Pons (tissue), 1 donor: ENCODE measurements at places on chromosomes 13 and 19.
A peak's percentile ranks its signal among the peaks of the same experiment; 100 is the strongest.

GRCh38 chr13:53121919-53122318, 93.3 kb downstream of the OLFM4 start:
- DNase-seq, result no peak

GRCh38 chr13:21015284-21015683, 46.1 kb downstream of the LATS2 start:
- DNase-seq, result no peak

GRCh38 chr13:112929783-112930055, 39.3 kb upstream of the MCF2L start:
- DNase-seq, result no peak

DNA sequence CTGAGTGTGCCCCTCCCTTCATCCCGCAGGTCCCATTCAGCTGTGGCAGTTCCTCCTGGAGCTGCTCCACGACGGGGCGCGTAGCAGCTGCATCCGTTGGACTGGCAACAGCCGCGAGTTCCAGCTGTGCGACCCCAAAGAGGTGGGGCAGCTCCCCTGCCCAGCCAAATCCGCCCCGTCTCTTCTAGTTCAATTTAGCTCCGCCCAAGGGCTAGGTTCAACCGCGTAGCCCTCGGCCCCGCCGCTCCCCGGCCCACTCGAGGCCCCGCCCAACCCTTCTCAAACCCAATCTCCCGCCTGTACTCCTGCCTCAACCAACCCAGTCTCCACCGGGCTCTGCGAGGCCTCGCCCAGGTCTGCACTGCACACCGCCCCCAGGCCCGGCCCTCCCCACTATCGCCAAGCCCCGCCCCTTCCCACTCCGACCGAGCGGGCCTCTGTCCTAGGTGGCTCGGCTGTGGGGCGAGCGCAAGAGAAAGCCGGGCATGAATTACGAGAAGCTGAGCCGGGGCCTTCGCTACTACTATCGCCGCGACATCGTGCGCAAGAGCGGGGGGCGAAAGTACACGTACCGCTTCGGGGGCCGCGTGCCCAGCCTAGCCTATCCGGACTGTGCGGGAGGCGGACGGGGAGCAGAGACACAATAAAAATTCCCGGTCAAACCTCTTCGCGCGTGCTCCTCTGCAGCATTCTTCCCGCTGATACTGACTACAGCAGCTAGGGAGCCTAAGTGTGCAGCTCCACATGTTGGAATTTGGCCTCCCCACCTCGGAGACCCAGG, 2.9 kb downstream of the ETV2 start:
- peak; percentile 59 for DNase-seq

- DNase-seq, result no peak
These were observed 4.5 kb downstream of the LRRC25 start for GRCh38 chr19:18392926-18393325.

- no peak for DNase-seq
These were observed 175.5 kb upstream of the SERP2 start for GRCh38 chr13:44197791-44198770.

DNA sequence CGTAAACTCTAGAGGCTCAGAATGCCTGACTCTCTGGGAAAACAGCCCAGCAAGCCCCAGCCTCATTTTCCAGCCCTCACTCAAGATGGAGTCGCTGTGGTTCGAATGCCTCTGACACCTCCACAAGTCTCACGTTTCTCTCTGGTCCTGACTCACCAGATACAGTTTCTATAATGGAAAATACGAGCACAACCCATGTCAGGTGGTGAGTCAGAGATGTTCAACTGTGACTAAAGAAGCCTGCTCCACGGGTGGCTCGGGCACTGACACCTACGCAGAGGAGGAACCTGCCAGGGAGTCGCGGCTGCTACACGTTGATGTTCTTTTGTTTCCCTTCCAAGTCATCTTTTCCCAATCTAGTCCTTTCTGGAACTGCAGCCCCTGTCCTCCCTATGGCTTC, 87.1 kb upstream of the STK24 start:
- DNase-seq, result no peak

GRCh38 chr13:83883061-83883523, 818 bp upstream of the SLITRK1 start:
- DNase-seq, result peak; percentile 59

GRCh38 chr13:44155422-44156293, 218.0 kb upstream of the SERP2 start:
- DNase-seq, result peak; percentile 51

- no peak for DNase-seq
These were observed 75.1 kb downstream of the SLC15A1 start for GRCh38 chr13:98677398-98677797.

DNA sequence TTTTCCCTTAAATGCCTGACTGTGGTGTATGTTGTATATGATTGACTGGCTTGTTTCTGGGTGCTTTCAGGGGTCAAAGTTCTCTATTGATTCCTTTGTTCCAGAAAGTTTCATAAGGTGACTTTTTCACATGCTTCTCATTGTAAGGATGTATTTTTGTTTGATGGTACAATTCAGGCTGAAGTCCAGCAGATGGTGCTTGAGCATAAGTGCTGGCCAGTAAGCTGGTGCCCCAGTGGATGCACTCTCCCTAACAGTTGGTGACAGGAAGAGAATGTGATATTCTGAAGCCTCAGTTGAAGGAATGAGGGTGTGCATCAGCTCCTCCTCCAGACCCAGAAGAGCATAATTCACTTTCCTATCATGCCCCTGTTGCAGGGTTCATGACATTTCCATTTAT, 1941.6 kb upstream of the PRR20A start:
- peak; percentile 4 for DNase-seq

DNA sequence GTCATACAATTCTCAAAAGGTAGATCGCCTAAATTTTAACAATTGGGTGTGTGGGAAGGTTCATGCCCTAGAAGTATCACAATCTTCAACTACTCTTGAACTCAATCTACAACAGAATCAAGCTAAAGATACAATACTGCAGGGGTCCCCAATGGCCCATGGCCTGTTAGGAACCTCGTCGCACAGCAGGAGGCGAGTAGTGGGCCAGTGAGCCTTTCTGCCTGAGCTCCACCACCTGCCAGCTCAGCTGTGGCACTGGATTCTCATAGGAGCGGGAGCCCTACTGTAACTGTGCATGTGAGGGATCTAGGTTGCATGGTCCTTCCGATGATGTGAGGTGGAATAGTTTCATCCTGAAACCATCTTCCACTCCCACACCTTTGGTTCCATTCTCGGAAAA, 230.6 kb downstream of the KLF12 start:
- DNase-seq, result no peak

GRCh38 chr13:46304546-46304945, 82.5 kb downstream of the RUBCNL start:
- no peak for DNase-seq

GRCh38 chr13:68428292-68428691, 1198.2 kb upstream of the PCDH9 start:
- DNase-seq, result no peak

- DNase-seq, result peak; percentile 43
These were observed 722 bp downstream of the COLGALT1 start for GRCh38 chr19:17555929-17556813.

- no peak for DNase-seq
These were observed 1227.1 kb downstream of the SLITRK1 start for GRCh38 chr13:82654861-82655855.

DNA sequence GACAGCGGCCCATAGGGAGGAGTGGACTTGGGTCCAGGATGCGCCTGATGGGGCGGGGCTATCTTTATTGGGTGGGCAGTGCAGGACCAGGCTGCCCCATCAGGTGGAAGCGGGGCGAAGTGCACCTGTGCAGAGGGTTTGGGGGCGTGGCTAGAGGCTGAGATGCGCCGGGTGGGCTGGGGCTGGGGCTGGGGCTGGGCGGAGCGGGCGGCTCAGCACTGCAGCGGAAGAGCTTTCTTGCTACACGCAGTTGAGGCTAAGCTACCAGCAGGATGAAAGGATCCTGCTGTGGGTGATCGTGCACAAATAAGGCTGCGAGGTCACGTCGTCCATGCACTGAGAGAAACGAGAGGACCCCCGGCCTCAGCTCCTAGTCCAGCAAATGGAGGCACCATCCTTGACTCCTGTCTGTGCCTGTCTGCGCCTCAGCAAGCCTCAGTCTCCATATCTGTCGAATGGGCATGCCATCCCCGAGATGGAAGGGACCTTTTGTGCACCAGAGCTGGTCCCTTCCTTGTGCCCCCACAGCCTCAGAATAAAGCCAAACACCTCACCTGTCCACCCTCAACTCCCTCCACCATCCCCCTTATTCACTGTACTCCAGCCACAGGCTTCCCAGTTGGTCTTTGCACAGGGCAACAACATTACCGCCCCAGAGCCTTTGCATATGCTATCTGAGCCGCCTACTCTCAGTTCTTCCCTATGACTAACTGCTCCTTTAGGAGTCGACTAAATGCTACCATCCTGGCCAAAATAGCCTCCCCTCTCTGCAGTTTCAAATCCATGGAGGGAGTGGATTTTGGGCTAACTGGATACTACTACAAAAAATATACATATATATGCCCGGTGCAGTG, 21.0 kb upstream of the HOMER3 start:
- DNase-seq, result no peak

DNA sequence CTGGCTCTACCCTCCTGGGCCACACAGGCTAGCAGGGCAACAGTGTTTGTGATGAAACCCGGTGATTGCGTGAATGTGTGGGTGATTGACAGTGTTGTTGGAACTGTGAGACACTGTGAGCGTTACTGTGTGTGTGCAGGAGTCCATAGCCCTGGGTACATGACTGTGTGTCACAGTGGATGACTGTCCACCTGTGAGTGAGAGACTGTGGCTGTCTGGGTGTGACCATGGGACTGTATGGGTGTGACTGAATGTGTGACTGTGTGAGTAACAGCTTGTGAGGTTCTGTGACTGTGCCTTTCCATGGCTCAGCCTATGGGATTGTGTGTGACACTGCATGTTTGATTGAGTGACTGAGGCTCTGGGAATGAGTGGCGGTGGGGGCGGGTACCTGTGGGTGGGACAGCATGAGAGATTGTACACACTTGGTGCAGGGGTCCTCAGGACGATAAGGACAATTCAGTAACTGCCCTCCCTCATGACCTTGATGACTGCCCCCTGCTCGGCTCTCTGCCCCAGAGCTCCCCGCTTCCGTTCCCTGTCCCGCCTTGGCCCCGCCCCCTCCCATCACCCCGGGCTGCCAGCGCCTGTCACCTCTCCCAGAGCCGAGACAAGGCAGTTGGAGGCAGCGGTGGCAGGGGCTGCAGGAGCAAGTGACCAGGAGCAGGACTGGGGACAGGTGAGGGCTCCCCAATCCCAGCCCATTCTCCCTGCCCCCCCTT, at the start of gene GIPR:
TSS of gene GIPR (plus strand) at position 602 of the 722 bp plus-strand sequence. CDS start 1,300 bp downstream, outside the sequence.
- peak; percentile 49 for DNase-seq

DNA sequence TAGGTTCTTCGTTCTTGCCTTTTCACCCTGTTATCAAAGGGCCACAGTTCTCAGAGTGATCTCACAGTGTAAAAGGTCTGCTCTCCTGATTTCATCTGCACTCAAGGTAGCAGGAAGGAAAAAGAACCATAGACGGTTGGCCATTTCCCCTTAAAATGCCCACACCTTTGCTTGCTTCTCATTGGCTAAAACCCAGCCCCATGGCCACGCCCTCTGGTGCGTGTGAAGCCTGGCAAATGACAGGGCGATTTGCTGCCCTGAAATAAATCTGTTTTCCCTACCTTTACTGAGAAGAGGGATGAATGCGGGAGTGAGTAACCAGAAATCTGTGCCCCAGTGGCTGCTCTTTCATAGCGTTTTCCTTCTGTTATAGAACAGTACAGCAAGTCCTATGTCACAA, 269.3 kb downstream of the POU4F1 start:
- DNase-seq, result no peak

GRCh38 chr13:33862016-33862415, 44.1 kb downstream of the RFC3 start:
- DNase-seq, result no peak

GRCh38 chr13:50677687-50678463, 165.6 kb downstream of the DLEU7 start:
- DNase-seq, result peak; percentile 95

- no peak for DNase-seq
These were observed 221.8 kb downstream of the LACC1 start for GRCh38 chr13:44101347-44102083.

- no peak for DNase-seq
These were observed 25.9 kb downstream of the RASA3 start for GRCh38 chr13:114106526-114106925.

DNA sequence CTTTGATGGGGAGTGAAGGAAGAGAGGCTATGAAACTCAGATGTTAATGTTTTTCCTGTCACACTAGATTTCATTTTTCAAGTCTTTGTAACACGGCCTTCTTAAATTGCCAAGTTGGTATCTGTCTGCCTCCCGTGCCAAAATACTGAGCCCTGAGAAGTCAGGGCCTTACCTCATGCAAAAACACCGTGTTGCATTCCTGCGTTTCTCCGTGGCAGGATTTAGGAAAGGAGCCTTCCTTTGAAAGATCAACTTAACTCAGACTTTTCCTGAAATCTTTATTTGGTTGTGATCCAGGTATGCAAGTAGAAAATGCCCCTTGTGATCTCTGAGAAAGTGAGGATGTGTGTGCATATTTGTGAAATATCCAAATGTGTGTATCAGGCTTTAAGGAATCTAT, 1291.0 kb upstream of the SLC10A2 start:
- DNase-seq, result no peak

- DNase-seq, result no peak
These were observed 57.4 kb downstream of the ESD start for GRCh38 chr13:46739447-46740098.

- no peak for DNase-seq
These were observed 245.3 kb downstream of the IRS2 start for GRCh38 chr13:109541081-109541480.

- no peak for DNase-seq
These were observed 30.7 kb downstream of the LMO7 start for GRCh38 chr13:75666646-75667351.

DNA sequence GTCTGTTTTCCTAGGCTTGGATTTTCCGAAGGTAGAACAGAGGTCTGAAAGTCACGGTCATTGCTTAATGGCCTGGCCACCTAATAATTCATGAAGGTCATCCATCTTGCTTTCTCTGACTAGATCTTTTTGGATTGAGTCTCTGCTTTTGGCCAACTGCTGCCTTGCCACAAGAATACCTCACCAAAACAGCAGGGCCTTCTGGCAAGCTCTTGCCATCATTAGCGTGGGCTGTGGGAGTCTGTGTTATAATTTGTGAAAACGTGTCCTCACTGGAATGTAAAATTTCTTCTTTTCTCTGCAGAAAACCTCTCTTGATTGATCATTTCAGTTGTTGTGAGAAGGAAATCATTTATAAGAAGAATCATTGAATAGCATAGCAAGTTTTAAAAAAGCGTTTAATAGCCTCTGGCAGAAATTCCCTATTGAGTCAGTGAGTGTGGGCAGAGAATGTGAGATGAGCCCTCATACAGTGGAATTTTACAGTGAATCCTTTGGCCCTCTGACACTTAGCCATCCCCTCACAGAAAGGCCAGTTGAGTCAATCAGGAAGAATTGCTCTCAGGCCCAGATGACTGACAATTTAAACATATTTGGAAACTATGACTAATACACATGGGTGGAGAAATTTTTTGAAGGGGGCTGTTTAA, 43.2 kb upstream of the ERICH6B start:
- DNase-seq, result no peak
